ENCODE measurements at places on chromosomes 16 and 17.

GRCh38 chr17:17675925-17676534 lies 5.2 kb upstream of the RAI1 start:
- DNase-seq = no peak

GRCh38 chr17:17549732-17550366 lies 41.7 kb downstream of the PEMT start:
- DNase-seq = no peak

- no peak for DNase-seq
Observed at GRCh38 chr17:36793976-36794375, 143.3 kb upstream of the LHX1 start.

- DNase-seq = no peak
Observed at GRCh38 chr16:23288726-23289512, 13.2 kb upstream of the SCNN1B start.

GRCh38 chr17:13995856-13996271 lies 73.4 kb upstream of the COX10 start:
- no peak for DNase-seq

- DNase-seq = no peak
Observed at GRCh38 chr17:10775058-10775457, 28.8 kb downstream of the TMEM238L start.

DNA sequence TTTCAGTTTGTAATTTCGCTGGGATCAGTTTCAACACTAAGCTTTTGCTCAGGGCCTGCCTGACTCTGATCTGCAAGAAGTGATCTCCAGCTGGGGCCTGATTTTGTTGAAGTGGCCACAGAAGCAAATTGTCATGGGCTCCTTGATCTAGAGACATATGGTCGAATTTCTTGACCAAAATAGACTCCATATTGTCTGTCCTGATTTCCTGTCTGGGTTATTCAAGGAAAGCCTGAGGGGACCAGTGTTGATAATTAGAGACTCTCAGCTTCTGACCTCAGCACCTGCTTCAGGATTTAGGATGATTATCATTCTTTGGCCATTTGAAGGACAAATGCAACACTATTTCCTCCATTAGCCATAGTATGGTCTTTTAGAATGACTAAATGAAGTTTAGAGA lies 48.9 kb upstream of the MSI2 start:
- DNase-seq = no peak

DNA sequence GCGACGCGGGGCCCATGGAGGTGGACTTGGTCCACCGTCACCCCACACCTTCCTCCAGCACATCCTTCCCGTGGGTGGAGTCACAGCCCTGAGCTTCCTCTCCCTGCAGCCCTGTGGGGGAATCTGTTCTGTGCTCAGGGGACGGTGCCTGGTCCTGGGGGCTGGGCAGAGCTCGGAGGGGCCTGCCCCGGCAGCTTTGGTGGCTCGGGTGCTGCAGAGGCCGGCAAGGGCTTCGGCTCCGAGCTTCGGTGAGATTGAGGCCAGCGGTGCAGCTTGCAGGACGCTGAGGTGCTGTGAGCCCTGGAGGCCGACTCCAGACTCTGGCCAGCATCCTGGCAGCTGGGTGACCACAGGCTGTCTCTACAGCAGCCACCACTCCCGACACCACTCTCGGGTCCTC lies 36.4 kb downstream of the METRNL start:
- DNase-seq = no peak

GRCh38 chr16:22754577-22754976 lies 59.4 kb upstream of the HS3ST2 start:
- no peak for DNase-seq

DNA sequence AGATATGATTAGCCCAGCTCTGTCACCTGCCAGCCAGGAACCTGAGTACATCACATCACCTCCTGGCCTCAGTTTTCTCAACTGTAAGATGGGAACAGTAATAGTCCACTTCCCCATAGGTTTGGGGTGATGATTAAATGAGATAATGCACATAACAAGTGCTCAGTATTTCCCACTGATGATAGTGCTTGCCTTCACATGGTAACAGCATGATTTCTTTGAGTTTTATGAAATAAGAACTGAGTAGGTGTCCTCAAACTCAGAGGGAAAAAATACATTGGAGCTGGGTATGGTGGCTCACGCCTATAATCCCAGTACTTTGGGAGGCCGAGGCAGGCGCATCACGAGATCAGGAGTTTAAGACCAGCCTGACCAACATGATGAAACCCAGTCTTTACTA lies 30.1 kb upstream of the SNN start:
- no peak for DNase-seq

DNA sequence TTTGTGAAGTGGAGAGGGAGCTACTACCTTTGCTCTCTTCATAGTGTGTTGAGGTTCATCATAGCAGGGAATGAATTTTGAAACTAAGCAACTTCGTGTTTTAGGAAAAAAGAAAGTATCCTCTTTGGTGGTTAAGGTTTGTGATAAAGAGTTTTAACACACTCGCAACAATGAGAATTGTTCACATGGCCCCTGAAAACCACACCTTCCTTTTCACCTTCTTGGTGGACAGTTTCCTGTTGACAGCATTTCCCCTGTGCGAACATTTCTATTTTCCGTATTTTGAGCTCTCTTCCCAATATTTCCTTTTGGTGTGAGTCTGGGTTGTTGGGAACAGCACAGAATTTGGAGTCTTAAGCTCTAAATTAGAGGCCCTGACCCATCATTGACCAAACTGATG lies 3.8 kb downstream of the OR4D2 start:
- no peak for DNase-seq

- peak; percentile 62 for DNase-seq
Observed at GRCh38 chr17:32253117-32253611, 12.5 kb upstream of the RHBDL3 start.

DNA sequence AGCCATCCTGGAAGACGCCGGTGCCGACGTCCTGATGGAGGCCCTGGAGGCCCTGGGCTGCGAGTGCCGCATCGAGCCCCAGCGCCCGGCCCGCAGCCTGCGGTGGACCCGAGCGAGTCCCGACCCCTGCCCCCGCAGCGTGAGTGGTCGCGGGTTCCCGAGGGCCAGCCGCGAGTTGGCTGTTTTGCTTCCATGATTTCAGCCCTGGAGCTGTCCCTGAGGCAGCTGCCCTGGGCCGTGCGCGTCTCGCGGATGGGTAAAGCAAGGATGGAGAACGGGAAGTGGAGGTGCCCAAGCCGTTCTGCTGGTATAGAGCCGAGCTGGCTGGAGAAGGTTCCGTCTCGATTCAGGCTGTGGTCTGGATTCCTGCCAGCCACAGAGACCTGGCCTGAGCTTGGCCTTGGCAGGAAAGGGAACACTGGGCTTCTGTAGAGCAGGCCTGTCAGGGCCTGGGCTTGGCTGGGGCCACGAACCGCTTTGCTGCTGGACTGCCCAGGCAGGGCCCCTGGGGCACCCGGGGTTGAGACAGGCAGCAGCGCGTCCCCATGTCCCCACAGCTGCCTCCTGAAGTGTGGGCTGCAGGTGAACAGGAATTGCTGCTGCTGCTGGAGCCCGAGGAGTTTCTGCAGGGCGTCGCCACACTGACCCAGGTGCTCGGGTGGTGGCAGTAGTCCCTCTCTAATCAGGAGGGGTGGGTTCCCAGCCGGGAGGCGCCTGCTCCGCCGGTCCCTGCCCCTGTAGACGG lies 941 bp upstream of the MRPS34 start:
- DNase-seq = no peak

DNA sequence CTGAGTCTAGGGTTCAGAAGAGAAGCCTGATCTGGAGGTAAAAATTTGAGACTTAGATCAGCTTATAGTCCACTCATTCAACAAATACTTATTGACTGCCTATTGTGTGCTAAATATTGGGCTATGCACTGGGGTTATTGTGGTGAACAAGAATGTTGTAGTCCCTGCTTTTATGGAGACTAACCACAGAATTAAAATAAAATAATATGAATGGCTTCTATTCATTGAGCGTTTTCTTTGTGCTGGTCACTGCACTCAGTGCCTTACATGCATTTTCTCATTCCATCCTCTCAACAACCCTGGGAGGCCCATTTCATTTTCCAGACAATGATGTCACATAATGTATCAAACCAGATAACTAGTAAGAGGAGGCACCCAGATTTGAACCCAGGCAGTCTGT lies 4.8 kb downstream of the NEK8 start:
- DNase-seq = no peak

DNA sequence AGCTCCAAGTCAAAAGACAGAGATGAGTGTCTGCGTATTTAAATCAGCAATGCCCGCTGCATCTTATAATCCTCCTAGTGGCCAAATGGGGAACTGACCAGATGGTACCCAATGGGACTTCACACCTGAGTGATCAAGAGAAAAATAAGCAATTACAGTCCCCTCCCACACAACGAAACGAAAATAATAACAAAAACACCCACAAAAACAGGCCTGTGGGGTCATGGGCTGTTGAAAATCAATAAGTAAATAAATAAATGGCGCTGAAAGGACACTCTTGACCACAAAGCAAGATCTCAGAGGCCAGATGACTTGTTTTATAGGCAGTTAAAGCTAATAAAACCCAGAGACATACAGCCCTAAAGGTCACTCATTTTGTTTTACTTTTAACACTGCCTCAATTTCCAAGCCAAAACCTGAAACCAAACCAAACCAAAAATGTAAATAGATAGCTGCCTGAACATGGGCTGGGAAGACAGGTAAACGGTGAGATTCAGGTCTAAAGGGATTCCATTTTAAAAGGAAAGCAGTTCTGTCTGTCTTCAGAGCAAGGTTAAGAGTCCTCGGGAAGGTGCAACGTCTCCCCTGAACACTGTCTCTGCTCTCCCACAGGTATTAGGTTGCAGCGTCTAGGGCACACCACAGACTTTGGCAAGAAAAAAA lies 1.3 kb downstream of the ZNF821 start:
- peak; percentile 70 for DNase-seq

DNA sequence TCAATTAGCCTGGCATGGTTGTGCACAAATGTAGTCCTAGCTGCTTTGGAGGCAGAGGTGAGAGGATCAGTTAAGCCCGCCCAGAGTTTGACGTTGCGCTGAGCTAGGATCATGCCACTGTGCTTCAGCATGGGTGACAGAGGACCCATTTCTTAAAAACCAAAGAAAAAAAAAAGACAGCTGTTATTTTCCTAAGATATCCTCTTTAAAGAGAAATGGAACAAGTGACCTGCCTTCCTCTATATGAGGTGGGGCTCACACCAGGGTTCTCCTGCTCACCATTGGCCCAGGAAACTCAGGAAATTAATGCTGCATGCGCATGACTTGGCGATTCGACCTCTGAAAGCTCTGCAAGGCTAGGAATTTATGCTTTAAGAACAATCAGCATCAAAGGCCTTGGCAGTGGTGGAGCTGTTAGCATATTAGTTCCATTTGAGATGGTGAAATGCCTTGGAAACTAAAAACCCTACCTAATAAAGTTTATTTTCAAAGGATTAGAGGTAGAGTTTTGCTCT lies 108.3 kb downstream of the RBFOX1 start:
- no peak for DNase-seq

GRCh38 chr16:87236516-87237115 lies 80.6 kb downstream of the C16orf95 start:
- no peak for DNase-seq

DNA sequence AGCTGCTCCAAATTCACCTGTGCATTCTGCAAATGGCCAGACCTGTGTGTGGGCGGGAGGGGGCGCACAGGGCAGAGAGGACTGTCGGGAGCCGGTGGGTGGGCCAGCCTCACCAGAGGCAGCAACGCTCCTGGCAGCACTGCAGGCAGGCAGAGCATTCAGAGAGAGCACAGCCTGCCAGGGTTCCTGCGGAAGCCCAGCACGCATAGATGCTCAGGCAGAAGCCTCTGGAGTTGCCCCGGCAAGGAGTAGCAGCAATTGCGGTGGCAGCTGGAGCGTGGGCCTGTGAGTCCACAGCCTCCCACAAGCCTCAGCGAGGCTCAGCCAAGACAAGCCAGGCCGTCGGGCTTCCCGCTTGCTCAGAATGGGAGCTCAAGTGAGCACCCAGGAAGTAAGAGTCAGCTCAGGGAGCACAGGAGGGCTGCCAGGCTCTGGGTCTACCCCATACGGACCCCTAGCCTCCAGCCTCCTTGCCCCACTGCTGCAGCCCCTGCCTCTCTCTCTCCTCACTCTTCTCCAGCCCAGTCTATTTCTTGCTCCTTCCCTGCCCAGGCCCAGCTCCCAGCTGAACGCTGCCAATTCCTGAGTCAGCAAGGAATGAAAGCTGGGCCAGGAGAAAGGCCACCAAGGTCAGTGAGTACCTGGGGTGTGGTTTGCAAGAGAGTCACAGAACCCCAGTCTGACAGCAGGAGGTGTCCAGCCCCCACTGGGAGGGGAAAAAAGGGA lies 9.6 kb downstream of the EMC6 start:
- no peak for DNase-seq

DNA sequence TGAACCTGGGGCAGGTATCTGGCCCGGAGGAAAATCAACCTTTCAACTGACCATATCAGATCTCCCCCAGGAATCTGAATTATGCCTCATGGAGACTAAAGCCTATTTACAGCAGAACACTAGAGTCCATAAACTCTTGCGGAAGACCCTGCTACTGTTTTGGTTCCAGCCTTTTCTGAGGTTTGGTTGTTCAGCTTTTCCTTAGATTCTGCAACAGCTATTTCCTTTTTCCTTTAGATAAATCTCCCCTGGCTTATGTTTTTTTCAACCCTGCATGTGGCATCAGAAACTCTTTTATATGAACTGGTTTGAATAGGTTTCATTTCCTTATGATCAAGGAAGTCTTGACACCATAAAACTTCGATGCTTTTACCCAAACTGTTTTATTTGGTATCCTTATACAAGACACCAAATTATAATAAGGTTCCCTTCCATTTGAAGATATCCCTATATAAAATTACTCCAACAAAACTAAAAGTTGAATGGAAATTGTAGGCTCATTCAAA lies 13.1 kb downstream of the SPOP start:
- DNase-seq = no peak

GRCh38 chr17:396788-397187 lies 44.2 kb upstream of the RPH3AL start:
- DNase-seq = no peak

DNA sequence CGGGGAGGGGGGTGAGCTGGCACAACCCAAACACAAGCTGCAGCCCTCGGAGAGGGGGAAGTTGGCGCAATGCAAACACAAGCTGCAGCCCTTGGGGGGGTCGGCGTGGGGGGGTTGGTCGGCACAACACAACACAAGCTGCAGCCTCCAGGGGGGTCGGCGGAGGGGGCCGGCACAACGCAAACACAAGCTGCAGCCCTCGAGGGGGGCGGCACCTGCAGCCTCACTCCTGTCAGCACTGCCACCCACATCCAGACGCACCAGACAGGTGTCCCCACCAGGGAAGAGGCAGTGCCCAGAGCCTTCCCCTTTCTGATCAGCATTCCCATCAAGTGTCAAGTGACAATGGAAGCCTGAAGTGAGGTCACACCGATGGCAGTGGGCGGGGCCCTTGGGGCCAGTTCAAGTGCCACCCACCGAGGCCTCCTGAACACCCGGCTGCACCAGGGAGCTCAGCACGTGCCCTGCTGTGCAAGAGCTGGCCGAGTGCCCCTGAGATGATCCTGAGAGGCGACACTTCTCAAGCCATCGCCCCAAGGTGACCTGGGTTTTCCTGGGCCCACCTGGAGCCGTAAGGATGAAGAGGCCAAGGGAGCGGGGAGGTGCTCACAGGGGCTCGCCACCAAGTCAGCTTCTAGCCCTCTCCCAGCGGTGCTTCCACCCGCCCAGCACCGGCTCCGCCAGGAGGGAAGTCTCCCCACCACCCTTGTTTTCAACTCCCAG lies 59.3 kb downstream of the KLHDC4 start:
- no peak for DNase-seq
